ENCODE measurements at places on chromosomes 3 and 15.

DNA sequence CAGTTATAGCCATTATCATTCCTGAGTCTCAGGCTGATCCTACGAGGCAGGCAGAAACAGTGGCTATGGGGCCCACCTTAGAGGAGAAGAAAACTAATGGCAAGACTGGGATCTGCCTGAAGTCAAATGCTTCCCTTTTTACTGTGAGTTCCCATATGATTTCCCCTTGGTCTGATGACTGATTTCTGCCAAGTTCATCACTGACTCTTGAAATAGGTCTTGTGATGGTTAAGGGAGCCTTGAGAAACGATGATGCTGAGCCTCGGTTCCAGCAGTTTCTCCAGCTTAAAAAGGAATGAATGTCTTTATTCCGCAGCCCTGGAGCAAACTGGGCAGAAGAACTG is 29.4 kb upstream of the LDHAL6B start:
- no peak for DNase-seq

- no peak for DNase-seq
Observed at GRCh38 chr15:100690795-100691158, 88.4 kb downstream of the ASB7 start.

DNA sequence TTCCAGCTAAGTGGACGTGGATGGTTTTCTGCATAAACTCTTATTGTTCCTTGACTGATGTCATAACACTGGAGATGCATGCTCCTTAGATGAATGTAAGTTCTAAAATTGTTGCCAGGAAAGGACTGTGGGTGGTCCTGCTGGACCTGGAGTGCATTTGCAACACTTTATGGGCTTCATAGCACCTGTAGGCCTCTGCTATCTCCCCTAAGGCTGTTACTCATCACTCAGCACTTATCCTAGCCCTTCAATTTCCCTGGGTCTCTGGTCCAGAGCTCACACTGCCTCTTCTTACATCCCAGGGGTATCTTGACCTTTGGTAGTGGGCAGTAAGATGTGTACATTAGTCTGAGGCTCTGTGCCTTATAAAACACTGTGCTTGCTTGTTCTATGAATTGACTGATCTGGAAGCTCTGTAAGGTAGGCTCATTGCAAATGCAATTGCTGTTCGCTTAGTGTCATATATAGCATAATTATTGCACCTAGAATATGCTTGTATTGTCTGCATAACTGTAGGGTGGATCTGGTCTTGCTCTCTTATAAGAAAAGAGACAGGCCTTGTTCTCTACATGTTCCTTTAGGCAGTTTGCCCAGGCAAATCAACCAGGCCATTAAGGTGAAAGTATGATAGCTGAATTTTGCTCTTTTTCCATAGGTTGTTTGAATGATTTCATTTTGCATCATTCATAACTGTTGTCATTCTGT is 35.8 kb downstream of the SLCO3A1 start:
- no peak for DNase-seq

GRCh38 chr3:23877329-23877980 is 39.3 kb downstream of the NKIRAS1 start:
- no peak for DNase-seq

DNA sequence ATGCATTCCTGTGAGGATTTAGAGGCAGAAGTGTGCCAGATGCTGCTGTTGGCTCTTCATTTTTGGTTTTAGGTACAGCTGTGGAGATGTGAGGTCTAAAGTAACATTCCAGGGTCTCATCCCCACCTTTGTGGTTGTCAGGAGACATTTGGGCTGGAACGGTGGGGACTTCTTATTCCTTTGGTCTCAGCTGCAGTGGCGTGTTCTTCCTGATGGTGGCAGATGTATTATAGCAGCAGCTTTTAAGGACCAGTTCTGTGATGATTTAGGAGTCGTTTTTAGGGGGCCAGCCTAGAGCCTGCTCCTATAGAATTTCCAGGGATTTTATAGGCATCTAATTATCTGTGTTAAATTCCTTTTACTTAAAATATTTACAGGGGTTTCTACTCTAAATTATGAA is 221.0 kb upstream of the EOMES start:
- no peak for DNase-seq

DNA sequence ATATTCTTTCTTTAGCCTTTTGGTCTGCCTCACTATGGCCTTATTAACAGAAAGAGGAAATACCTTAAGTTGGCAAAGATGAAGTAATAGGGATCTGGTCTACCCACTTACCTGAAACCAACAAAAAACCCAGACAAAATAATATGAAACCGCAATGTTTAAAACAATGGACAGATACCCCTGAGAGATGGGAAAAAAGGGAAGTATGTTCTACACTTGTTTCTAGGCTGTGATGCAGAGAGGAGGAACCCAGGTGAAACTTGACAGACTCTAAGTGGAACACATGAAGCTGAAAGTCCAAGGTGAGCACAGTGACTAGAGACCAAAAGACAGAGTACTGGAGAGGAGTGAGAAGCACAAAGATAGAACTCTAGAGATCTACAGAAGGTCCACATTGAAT is 78.4 kb downstream of the NR2E3 start:
- no peak for DNase-seq

GRCh38 chr3:172289583-172289982 is 158.7 kb downstream of the GHSR start:
- no peak for DNase-seq

DNA sequence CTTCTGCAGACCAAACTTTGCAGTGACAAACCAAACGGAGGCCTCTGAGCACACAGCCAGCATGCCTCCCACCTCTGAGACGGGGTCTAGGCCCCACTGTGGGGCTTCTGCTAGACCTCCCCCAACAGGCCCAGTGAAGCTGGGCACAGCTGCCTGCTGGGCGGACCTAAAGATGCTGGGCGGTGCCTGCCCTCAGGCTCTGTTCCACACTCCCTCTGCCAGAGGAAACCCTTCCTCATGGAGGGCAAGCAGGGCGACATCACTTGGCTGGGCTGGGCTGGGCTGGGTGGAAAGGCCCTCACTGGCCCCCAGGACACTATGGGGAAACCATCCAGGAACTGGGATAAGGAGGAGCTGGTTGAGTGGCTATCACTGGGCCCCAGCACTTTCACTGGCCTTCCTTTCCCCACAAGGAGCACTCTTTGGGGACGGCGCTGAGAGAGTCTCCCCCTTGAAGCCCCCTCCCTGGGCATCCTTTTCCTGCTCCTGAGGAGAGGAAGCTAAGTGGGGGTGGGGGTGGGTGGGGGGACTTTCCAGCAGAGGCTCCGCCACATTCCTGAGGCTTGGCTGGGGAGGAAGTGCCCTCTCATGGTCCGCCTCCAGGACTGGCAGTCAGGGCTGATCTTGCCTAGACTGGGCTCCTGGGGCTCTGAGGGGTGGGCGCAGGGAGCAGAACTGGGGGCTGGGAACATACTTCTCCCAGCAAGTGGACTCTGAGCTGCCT is 98.1 kb upstream of the HACD2 start:
- DNase-seq, result no peak

DNA sequence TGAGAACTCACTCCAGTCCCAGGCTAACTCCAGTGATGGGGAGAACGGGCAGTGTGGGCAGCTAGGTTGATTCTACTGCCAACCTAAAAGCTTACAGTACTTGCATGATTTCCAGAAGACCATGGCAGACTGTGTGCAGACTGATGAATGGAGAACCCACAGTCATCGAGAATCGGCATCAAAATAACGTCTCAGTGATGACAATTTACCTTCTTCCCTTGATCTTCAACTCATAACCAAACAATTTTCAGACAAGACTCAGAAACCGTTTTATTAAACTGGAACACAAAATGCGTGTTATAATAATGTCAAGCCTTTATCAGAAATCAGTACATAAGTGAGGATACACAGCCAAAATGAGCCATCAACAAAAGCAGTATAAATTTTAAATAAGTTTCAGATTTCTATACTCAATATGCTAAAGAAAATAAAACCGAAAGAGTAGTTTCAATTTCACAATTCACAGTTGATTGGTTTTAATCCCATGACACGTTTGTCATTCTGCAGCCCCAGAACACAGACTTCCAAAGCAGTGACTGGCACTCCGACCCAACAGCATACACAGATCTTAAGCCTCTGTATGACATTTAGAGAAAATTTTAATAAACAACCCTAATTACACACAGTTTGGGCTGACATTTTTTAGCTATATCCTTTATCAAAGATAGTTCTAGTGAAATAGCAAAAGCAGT is 54.5 kb downstream of the ZMAT3 start:
- no peak for DNase-seq

GRCh38 chr3:4837374-4837930 is 141.8 kb upstream of the BHLHE40 start:
- DNase-seq, result no peak

- no peak for DNase-seq
Observed at GRCh38 chr3:161894657-161895056, 398.0 kb downstream of the OTOL1 start.

GRCh38 chr15:68730471-68730919 is 90.2 kb downstream of the ANP32A start:
- peak; percentile 50 for DNase-seq

DNA sequence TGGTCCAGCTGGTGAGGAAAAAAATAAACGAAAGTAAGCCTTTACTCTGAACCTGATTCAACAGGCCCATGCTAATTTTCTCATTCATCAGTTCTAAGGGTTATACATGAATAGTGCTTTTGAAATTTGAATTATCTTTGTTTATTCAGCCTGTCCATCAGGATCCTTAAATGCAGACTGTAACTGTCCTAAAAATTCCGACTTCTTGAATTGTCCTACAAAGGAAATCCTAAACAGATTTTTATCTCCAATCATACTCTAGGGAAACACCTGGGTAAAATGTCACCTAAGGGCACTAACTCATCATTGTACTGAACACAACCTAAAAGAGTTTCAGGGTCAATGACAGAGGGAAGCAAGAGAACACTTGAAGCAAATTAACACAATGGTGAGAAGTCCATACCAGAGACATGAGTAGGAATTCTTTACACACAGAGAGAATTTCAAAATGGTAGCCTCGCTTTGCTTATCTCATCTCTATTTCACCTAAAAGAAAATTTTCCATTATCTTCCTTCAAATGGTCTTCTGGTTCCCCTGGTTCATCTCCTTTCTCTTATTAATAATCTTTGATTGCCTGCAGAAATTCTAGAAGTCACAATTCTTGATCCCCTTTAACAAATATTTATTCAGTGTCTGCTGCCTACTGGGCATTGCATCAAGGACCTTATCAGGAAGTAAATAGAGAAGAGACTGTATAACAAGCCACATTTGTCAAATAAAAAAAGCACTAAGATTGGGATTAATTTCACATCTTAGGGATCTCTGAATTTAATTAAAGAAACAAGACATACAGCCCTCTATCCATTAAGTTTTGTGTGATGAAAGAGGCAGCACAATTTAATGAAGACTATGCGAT is 182.7 kb downstream of the MEIS2 start:
- DNase-seq, result no peak

- DNase-seq, result no peak
Observed at GRCh38 chr3:79306934-79307570, 460.7 kb downstream of the ROBO1 start.
